T-helper 2 cell treated with Interferon-gamma antibody and Interleukin-4, amounts not matched to agents 5 μg/mL and 100 μg/mL, for 36 hours (primary cell): ENCODE measurements at places on chromosomes 7 and 10.

- peak; percentile 60 for DNase-seq
Measured at GRCh38 chr7:1054861-1055450, 10.6 kb downstream of the GPR146 start.

- no peak for DNase-seq
Measured at GRCh38 chr7:35289376-35289775, 35.5 kb upstream of the TBX20 start.

DNA sequence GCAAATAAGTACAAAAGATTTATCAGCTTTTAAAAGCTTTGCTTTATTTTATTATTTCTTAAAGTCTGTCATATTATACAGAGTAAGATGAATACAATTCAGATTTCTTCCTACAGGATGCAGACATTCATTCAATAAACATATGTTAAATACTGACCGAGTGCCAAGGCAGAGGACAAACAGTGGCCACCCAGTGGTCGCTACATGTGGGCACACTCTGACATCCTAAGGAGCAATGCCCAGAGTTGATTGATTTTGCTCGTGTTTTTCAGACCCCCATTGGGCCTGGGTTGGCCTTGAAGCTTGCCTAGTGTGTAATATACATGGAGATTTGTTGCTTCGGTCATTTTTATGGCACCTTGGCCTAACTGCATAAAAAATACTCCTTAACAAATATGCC is 201.2 kb downstream of the CCDC3 start:
- no peak for DNase-seq

GRCh38 chr10:37379991-37380390 is 254.6 kb downstream of the ANKRD30A start:
- no peak for DNase-seq

GRCh38 chr10:98400482-98400881 is 14.5 kb downstream of the PYROXD2 start:
- DNase-seq = no peak

GRCh38 chr7:137975768-137976167 is 26.1 kb downstream of the CREB3L2 start:
- no peak for DNase-seq

DNA sequence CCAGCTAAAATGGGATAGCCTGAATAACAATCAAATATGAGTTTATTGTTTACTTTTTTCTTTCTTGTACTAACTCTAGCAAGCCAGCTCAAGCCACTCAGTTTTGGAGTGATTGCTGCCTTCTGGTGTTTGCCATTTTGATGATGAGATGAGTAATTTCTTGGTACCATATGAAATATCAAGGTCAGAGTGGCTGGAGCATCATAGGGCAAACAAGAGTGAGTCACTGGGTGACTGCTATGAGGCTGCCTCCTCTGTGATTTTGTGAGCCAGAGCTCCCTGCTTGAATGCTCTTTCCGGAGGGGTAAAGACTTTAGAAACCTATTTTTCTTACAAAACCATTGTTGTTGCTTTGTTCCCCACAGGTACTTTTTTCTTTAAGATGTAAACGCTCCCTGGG is 295.6 kb downstream of the PRKG1 start:
- no peak for DNase-seq

DNA sequence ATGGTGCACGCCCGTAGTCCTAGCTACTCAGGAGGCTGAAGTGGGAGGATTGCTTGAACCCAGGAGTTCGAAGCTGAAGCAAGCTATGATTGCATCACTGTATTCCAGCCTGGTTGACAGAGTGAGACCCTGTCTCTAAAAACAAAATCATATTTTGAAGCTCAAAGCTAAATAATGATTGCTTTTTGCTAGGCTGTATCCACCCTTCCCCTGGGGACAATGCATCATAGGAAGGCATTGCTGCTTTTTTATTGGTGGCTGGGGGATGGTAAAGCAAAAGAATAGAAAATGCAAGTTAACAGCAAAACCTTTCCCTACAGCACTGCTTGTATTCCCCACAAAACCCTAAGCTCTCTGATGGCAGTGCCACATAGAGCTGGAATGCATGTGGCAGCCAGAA is 107.5 kb upstream of the WAC start:
- no peak for DNase-seq
